ENCODE measurements at places on chromosomes 7 and 10.

- no peak for DNase-seq
These were observed 67.8 kb downstream of the MICALL2 start for GRCh38 chr7:1391449-1391848.

GRCh38 chr10:85608706-85609105 lies 757.9 kb downstream of the GRID1 start:
- DNase-seq: no peak

DNA sequence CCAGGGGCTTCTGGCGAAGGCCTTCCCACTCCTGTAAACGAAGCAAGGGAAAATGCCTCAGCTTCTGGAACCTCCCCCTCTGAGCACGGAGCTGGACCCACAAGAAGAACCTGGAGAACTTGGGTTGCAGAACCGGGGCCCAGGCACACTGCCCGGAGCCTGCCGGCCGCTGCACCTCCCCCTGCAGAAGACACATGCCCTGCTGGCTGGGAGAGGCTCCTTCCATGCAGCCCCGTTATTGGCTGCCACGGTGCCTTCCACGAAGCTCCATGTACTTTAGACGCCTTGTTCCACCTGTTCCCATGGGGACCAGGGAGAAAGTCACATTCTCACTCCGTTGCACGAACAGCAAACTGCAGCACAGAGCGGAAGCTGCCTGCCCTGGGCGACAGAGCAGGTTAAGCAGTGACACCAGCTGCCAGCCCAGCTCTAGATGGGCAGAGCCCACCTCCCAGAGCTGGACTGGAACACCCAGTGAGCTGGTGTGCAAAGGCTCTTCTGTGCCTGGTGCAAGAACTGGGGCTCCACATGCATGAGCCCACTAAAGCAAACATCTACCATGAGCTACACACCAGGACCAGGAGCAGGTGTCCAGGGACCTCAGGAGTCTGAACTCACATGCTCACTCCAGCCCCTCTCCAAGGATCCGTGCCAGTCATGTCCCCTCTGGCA lies 70.1 kb downstream of the TNS3 start:
- DNase-seq: no peak

GRCh38 chr10:86942441-86943315 lies 14.7 kb downstream of the MMRN2 start:
- DNase-seq: no peak

GRCh38 chr7:129828989-129829736 lies 123.6 kb downstream of the UBE2H start:
- no peak for DNase-seq

DNA sequence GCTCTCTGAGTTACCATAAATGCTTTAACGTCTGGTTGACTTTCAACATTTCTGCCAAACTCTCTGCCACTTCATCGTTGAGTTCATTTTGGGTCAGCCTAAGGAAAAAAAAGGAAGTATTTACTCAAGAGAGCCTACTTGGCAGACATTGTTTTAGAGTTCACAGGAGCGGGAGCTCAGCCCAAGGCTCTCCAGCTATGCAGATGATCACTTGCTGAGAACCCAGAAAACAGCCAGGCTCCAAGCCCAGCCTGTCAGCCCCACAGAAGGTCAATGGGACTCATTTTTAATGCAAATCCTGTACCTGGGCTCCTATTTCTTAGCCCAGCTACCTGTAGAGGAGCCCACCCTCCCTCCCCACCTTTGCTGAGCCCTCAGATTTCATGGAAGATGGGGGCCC lies 45.5 kb downstream of the NOD1 start:
- DNase-seq: no peak

GRCh38 chr7:108442039-108442568 lies 14.1 kb downstream of the NRCAM start:
- no peak for DNase-seq

DNA sequence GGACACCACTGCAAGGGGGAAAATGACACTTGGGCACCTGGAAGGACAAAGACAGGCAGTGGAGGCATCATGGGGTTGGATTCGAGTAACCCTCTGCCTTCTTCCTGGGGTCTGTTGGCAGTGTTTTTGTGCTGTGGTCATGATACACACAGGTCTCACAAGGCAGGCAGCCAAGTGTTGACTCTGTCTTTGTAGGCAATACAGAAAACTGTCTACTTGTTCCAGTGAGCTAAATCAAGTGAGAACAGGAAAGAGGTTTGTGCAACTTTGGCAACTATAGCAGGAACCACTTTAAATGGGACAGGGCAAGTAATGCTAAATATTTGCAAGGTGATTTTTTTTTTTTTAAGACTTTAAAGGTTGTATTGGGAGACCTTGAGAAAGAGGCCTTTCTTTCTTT lies 578.6 kb upstream of the GALNT17 start:
- DNase-seq: no peak

DNA sequence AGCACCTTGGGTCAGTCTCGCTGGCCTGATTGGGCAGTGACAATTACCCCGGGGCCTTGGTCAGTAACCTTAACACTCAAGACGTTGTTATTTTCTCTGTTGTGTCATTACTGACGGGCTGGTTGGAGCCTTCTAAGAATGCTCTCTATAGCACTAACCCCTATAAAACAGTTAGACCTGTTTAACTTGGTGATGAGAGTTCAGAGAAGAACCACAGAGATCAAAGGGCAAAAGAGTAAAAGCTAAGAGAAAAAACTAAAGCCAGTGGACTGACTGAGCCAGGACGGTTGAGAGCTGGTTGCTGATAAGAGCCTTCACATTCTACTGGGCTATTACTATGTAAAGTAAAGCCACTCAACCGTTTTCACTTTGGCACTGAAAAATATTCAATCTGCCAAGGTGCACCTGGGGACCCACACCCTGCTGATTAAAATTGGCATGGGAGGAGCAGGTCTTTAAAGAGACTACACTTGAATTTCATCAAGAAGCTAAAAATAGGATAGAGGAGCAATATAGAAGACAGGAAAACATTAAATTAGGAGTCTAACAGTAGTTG lies 13.6 kb upstream of the ITGB1 start:
- no peak for DNase-seq

Data from CD4-positive, alpha-beta T cell treated with Interleukin-12 subunit alpha and Interleukin-12 subunit beta, for 1 hour (primary cell).